ENCODE measurements at places on chromosomes 16 and 17.

DNA sequence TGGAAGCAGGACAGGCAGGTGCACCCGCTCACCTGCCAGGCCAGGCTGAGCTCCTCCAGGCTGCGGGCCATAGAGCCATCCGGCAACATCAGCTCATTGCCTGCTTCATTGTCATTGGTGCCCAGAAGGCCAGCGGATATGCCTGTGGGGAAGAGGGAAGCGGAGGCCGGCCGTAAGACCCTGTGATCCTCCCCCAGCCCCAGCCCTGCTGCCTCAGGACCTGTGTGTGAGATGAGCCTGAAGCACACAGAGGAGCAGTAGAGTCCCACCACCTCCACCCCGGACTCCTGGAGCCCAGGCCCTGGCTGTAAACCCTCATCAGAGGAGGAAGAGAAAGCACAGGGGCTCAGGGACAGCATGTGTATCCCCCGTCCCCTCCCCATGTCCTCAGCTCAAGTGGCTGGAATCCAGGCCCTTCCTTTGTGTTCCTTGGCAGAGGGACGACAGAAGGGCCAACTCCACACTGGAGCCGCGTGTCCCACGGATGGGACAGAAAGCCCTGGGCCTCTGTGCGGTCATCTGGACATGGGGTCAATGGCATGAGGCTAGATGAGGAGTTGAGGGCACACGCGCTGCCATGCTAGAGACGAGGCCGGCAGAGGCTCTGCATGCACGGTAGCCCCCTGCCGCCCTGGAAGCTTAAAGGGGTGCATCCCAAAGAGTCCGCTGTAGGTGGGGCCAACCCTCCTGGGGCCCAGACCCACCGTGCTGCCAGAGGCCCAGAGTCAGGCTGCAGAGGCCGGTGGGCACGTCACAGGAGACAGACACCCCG, 39.1 kb downstream of the RMI2 start:
- no peak for DNase-seq

DNA sequence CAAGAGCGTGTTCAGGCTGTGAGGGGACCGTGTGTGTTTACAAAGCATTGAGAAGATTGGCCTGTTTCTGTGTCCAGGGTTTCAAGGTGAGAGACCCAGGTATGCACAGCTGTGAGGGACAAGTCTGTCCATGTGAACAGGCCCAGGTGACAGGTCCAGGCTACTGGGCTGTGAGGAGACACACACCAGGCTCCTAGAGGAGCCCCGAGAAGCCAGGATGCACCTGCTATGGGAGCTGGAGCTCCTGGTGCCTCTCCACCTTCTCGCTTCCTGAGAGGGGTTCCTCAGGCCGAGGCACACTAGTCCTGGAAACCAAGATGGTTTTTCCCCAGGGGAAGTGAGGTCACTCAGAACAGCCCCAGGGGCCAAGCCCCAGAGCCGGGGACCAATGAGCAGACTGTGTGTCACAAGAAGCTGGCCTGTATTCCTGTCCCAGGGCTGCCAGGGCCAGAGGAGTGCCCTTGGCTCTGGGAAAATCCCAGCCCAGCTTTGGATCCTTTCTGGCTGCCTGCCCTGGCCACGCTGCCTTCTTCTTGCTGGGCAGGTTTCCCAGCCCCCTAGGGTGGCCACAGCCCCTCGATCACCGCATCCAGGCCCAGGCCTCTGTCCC, 153.4 kb upstream of the PLCG2 start:
- DNase-seq, result no peak

DNA sequence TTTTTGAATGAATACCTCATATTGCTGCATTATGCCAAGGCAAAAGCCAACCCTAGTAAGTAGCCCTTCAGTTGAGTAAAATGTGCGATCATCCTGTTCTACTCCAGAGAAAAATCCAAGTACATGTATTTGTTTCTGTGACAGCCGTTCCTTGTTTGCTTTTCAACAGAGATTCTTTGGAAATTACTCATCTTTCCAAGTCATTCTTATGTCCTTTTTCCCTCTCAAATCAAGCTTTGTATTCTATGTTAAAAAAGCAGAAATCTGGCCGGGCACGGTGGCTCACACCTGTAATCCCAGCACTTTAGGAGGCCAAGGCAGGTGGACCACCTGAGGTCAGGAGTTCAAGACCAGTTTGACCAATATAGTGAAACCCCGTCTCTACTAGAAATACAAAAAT, 112.9 kb upstream of the HAS3 start:
- no peak for DNase-seq

DNA sequence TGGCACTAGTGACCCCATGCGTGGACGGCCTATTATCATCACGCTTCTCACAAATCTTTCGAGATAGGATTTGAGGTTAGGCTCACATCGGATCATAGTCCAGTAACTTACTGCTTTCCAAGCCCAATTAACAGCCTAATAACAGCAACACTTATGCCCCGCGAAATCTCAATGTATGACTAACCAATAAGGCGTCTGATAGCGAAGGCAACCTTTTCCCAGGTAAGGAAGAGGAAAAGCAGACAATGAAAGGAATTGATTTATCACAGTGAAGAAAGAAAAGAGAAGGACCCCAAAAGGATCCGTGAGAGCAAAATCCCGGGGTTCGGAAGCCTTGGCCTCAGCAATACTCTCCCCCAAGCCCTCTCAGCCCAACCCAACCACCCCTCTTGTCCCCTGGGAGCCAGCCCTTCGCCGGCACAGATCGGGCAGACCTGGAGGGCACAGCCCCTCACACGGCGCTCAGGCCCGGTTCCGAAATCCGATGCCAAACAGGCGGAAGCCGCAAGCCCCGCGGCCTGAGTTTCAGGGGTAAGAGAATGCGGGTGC, 534 bp downstream of the GPATCH8 start:
- DNase-seq, result no peak

DNA sequence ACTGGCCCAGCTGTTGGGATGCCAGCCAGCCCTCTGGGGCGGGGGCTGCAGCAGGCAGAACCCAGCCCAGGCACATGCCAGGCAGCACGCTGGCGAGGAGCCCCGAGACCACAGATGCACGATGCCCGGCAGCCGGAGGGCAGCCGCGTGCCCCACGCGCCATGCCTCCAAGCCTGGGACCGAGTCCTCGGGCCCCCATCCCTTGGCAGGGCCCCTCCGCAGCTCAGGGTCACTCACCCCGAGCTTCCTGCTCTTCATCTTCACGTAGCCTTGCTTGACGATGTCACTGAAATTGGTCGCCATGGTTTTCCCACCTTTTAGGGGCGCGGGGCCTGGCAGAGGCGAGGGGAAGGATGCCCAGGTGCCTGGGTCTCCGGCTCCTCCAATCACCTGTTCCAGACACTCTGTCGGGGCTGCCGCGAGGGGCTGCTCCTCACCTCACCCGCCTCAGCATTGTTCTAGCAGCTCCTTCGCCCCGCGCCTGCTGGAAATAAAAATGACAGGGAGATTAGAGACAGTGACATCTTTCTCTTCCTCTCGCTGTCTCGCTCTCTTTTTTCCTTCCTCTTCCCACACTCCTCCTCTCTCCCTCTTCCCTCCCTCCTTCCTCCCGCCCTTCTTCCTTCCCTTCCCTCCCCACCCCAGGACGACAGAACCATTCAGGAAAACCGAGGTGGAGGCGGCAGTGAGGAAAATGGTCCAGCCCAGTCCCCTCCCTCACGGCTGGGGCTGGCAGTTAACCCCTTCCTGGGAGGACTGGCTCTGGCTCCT, 6.9 kb downstream of the DOK4 start:
- DNase-seq, result no peak

- no peak for DNase-seq
Measured at GRCh38 chr16:840561-841454, 40.3 kb upstream of the GNG13 start.

- DNase-seq, result no peak
Measured at GRCh38 chr16:88499836-88500251, 46.8 kb downstream of the ZFPM1 start.

DNA sequence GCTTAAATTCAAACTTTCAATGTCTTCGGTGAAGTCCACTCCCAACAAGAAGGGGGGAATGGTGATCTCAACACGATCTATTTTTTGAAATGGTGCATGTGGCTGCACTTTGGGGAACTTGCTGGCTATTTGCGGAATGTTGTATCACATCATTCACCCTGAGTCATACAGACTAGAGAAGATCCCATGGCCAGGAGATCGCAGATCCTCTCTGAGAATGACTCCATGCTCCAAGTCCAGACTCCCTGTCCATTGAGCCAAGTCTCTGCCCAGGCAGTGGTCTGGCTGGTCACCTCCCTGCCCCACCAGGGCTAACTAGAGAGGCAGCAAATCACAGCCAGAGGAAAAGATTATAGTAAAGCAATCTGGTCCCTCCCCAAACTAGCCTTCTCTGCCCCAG, 120.6 kb downstream of the XYLT1 start:
- no peak for DNase-seq

DNA sequence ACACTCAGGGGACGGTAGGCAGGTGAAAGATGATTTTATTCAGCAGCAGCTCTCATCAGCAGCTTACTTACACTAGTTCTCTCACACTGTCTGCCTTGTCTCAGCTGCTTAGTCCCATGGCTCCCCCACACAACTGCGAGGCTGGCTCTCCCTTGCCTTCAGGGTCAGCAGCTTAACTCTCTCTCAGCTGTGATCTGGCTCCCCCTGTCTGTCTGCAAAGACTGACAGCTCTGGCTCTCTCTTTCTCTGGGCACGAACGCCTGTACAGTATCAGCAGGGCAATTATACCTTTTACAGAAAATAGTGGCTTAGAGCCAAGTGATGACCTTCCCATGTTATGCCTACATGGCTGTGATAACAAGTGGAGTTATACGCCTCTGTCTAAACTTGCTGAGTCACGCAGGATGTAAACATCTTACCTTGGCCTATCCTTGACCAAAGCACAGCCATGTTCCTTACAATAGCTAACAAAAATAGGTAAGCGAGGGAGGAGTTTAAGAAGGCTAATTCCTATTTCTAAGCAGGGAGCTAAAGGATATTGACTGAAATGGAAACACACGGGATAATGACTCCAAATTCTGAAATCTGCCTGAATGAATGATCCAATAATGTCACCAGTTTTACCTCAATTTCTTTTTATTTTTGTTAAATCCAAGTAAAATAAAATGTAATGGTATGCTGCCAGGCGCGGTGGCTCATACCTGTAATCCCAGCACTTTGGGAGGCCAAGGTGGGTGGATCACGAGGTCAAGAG, 1.1 kb upstream of the NDUFAB1 start:
- DNase-seq, result no peak
